ENCODE measurements at places on chromosomes 3 and 15. TPM values are rescaled to one million over a fixed set of nuclear protein-coding genes. Genes with fewer than 3 reads are reported as not detected.

DNA sequence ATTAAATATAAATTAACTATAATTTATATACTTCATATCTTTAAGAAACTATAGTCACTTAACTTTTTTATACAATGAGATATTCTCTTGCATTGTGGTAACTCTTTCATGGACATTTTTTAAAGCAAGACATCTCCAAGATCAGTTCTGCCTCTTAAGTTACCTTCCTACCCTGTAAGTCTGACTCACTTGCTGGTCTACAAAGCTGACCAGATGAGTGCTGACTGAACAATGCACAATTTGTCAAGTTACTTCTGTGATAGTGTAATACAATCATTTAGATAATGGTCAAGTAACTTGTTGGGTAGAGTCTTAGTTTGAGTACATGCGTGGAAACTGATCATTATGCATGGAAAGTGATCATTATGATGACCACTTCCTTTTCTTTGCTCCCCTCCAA lies 145.9 kb downstream of the MEIS2 start:
- no peak for DNase-seq

The ADAMTS7 gene
- polyA plus RNA-seq, result 36.7 TPM

The RTP3 gene
- polyA plus RNA-seq, result not detected

DNA sequence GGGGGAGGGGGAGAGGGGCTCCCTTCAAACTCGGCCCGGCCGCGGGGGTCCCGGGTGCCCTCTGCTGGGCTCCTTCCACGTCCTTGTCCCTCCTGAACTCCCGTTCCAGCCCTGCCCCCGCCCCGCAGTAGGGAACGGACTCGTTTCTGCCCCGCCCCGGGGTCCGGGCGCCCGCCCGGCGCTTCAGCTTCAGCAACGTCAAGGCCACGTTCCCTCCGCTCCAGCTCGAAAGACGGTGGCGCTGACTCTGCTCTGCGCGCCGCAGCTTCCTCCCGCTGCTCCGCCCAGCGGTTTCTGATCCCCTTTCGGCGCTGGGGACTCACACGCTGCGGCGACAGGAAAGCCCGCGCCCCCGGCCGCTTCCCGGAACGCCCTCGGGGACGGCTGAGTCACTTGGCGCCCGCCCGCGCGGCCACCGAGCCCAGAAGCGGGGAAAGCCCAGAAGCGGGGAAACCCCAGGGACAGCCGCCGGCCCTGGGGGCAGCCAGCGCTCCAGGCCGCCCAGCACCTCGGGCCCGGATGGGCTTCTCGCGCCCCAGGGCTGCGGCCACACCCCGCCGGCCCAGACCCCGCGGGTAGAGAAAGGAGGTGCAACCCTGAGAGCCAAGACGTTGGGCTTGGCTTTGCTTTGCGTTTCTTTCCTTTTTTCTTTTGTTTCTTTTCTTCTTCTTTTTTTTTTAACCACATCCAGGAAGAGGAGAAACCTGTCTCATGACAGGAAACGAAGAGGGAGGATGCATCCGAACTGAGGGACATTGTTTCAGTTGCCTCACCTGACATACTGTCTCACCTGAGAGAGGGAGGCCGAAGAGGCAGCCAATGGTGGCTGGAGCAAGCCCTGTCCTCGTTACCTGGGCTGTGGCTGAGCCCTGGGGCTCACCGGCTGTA lies 28.9 kb downstream of the ARHGAP31 start:
- DNase-seq, result peak; percentile 74

The HEG1 gene
- polyA plus RNA-seq, result 24.5 TPM

The KBTBD12 gene
- polyA plus RNA-seq, result 1.6 TPM

- no peak for DNase-seq
Measured at GRCh38 chr15:90660195-90660998, 56.7 kb upstream of the BLM start.

- DNase-seq, result no peak
Measured at GRCh38 chr3:128079823-128080222, 27.6 kb downstream of the SEC61A1 start.

DNA sequence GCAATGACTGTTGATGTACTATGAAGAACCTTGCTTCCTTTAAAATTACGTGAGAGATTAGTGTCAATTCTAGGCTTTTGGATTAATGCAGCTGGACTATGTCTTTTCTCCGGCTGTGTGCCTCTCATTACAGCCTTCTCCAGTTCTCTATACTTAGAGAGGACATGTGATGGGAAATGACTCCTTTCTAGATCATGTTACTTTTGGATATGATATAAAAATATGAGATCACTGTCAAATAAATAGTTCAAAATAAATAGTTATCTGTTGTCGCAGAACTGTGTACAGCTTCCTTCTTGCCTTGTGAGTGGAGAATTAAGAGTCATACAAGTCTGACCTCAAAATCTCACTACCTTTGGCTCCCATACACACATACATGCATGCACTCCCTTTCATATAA lies 592.4 kb downstream of the DIPK2A start:
- DNase-seq, result no peak

DNA sequence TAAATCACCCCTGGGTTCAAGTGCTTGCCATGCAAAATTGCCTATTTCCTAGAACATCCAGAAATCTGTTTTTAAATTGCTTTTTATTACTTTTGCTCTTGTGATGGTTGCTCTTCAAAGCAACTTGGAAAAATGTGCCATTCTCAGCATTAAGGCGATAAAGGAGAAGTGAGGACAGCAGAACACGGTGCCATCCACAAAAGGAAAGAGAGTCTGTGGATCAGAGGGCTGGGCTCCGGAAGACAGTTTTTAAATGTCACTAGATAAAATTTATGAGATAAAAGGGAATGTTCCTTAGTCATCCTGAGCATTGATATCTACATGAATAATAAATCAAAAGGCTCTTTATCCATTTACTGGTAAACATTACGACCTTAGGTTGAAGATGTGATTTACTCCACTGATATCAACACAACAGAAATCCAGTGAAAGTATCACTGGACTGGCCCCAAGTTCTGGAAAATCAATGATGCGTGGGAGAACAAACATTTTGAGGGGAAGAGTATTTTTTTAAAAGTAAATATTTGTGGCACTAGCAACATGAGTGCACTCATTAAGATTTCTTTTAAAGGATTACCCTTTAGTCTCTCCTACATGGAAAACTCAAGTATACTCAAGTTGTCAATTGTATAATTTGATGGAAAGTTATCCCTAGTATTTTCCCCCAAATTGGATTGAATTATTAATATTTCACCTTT lies 554.7 kb downstream of the FHIT start:
- DNase-seq, result no peak

GRCh38 chr3:10310578-10310977 lies 10.3 kb downstream of the SEC13 start:
- no peak for DNase-seq

GRCh38 chr15:72566973-72567372 lies 87.5 kb upstream of the GOLGA6B start:
- no peak for DNase-seq

- no peak for DNase-seq
Measured at GRCh38 chr3:71317749-71318457, 265.6 kb downstream of the FOXP1 start.

The DPP8 gene
- 33.0 TPM for polyA plus RNA-seq

- DNase-seq, result no peak
Measured at GRCh38 chr3:76300746-76301145, 515.4 kb upstream of the ZNF717 start.

DNA sequence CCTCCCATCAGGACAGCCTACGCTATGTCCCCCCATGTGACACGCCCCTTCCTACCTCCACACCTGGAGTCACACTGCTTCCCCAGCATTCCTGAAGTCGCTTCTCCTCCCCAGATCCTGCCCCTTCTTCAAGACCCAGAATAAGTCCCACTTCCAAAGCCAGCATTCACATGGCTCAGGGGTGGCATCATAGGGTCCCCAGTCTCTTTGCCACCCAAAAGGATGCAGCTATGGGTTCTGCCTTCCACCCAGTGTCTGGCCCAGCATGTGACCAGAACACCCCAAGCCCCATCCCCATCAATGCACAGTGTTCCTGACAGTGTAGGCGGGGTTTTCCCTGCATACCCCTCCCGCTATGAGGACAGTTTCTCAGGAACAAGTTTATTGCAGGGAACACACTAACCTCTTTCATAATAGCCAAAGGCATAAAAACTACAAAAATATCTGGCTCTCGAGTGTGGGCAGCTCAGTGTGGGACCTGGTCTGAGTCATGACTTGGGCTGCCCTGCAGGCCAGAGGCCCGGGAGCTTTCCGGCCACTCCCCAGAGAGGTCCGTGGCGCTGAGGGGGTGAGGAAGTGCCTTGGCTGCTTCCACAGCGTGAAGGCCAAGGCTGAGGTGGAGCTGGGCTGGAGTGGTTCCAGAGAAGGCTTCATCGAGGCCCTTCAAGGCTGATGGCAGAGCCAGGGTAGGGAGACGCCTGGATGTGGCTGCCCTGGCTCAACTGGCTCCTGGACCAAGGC lies 5.8 kb downstream of the ISLR start:
- no peak for DNase-seq

GRCh38 chr3:127539366-127540060 lies 51.0 kb downstream of the TPRA1 start:
- DNase-seq, result no peak

The LRRC28 gene
- polyA plus RNA-seq, result 35.6 TPM

DNA sequence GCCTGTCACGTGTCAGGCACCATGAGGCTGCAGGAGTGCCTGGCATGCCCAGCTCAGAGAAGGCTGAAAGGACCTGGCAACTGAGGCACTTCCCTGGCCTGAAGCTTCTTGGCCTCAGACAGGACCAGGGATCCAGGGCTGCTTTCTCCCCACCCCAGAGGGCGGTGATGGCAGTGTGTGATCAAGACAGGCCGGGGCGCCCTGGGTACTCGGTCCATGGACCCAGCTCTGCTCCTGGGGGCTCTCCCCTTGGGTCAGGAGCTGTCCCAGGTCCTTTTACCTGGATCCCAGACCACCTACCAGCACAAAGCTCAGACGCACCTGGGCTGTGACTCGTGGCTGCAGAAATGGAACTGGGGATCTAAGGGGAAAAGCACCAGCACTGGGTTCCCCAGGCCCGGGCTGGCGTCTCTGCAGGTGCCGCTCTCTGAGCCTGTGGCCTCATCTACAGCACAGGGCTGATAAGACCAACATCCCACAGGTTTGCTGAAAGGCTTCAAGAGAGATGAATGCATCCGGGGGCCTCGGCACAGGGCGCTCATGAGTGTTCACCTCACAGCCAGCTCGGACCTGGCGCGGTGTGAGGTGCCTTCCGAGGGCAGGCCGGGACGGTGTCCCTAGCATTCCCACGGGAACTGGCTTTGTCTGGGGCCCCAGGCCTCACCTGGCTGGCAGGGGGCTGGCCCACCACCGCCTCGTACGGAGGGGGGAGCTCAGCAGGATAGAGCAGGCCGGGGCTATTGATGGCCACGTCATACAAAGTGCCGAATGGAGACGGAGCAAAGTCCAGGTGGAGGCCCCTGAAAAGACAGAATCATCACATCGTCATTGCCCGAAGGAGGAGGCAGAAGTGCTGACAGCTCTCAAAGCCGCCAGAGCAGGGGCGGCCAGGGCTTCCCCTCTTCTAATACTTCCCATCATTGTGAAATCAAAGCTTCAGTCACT lies 133.6 kb downstream of the NSMCE3 start:
- no peak for DNase-seq

DNA sequence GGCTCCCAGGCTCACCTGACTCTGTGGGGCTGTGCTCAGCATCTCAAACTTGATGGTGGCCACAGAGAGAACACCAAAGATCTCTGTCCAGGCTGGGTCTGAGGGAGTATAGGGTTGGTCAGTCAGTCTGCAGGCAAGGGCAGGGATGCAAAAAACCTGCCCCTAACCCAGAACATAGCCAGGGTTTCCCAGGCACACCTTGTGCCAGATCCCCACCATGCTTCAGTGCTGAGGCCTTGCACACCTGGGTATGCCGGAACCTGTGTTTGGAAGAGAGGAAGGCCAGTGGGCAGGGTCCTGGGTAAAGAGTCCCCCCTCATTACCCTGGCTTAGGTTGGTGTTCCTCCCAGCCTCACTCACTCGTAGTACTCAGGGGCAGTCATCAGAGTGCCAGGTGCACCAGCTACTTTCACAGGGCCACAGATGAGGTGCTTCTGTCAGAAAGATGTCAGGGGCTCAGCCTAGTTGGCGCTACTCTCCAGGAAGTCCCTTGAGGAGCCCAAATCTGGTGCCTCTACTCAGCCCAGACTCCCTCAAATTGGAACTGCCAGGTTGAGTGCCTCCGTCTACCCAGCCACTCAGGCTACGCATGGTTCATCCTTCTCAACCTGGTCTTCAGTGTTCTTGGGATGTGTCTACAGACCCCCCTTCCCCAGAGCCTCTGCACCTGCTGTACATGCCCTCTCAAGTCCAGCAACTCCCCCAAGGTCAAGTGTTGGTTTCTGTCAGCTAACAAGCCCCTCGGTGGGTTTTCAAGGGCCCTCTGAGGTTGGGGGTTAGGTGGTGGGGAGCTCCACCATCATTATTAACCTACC lies 1.8 kb downstream of the DALRD3 start:
- no peak for DNase-seq

DNA sequence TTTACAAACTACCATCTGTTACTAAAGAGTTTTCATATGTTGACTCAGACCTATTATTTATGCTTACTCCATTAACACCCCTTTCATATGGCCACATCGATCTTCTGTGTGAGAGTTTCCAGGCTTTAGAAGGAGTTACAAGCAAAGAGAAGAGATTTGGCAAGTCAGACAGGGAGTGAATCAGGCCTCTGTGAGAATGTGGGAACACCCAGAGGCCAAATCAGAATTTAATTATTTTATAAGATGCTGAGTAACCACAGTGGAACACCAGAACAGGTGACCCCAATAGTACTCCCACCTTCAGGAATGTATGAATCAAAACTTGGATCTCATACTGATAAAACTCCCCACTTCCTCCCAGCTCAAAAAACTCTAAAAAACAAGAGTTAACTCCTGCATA lies 42.0 kb downstream of the IFT57 start:
- no peak for DNase-seq

DNA sequence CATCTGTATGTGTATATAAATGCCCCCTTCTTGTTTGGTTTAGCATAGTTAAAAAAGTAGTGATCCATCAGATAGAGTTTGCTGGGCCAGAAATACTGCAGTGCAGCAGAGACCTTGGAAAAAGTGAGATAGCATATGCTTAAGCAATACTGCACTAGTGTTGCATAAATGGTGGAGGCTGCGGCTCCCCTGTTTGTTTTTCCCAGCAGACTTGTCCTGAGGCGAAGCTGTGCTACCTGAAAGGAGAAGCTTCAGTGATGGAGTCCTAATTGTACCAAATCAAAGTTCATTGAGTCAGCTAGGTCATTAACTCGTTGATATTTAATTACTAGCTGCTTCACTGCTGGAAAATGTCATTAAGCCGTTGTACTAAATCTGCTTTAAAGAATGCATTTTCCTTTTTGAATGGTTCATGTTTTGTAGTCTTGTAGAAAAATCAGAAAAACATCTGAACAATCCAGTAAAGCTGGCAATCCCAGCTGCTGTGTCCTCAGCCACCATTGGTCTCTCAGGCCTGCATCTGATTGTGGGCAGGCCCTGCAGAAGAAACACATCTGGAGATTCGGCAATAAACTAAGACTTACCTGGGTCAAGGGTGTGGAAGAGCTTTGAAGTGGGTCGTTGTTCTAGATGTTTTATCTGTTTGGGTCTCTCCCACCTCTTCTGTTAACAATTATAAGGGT lies 169.6 kb downstream of the B3GALNT1 start:
- DNase-seq, result no peak

GRCh38 chr3:151282921-151283320 lies 4.6 kb upstream of the P2RY14 start:
- peak; percentile 28 for DNase-seq

The CAMK2N2 gene
- 0.13 TPM for polyA plus RNA-seq

- DNase-seq, result no peak
Measured at GRCh38 chr3:116445311-116445841, at the start of gene LSAMP. Gene LSAMP, minus strand, starts transcription at chr3:116445487.

GRCh38 chr15:89937365-89938350 lies 24.9 kb upstream of the ARPIN start:
- no peak for DNase-seq

Measured in left renal cortex interstitium (tissue), 4 donors.